ENCODE measurements at places on chromosomes 7 and 10.

- no peak for DNase-seq
Measured at GRCh38 chr7:158569858-158570323, 17.7 kb downstream of the PTPRN2 start.

DNA sequence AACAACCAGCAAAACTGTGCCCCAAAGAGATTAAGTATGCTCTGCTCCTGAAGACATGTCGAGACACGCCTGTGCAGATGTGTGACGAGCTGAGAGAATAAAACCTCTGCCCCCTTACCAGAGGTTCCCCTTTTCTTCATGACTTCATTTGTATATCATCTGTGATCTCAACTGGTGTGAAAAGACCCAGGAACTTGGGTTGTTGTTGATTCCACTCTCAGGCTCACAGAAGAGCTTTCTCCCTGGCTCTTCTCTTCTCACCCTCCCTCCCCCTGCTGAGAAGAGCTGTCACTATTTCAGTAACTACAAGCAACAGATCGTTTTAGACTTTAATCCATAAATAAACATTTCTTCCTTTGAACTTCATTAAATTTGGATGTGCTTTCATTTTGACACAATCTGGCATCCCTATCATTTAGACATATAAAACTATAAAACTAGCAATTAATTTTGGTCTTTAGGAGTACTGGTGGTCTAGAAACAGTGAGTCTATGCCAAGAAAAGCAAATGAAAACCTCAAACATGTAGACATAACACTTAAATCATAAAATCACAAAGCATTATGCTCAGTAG, 179.3 kb upstream of the FZD8 start:
- no peak for DNase-seq

DNA sequence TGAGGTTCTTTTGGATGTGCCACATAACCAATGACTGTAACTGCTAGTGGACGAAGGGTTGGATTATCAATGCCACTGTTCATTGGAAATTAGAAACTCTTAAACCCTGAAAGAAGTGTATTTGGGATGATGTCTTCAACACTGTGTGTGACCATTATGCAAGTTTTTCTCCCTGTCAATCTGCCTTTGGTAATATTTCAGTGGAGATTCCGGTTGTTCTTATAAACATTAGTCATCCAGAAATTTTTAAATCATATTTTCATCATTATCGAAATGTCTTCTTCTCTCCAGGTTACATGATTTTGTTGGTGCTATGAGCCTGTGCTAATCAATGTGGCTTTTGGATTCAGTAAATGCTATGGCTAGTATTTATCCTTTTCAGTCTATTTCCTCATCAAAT, 61.7 kb upstream of the KLF6 start:
- no peak for DNase-seq

GRCh38 chr10:43957267-43958070, 308.8 kb upstream of the ZNF32 start:
- no peak for DNase-seq

- DNase-seq, result no peak
Measured at GRCh38 chr7:51230324-51230625, 86.3 kb downstream of the COBL start.

- no peak for DNase-seq
Measured at GRCh38 chr7:99002827-99003212, 124.5 kb downstream of the TRRAP start.

- DNase-seq, result no peak
Measured at GRCh38 chr10:114720685-114721278, 62.7 kb upstream of the ABLIM1 start.

DNA sequence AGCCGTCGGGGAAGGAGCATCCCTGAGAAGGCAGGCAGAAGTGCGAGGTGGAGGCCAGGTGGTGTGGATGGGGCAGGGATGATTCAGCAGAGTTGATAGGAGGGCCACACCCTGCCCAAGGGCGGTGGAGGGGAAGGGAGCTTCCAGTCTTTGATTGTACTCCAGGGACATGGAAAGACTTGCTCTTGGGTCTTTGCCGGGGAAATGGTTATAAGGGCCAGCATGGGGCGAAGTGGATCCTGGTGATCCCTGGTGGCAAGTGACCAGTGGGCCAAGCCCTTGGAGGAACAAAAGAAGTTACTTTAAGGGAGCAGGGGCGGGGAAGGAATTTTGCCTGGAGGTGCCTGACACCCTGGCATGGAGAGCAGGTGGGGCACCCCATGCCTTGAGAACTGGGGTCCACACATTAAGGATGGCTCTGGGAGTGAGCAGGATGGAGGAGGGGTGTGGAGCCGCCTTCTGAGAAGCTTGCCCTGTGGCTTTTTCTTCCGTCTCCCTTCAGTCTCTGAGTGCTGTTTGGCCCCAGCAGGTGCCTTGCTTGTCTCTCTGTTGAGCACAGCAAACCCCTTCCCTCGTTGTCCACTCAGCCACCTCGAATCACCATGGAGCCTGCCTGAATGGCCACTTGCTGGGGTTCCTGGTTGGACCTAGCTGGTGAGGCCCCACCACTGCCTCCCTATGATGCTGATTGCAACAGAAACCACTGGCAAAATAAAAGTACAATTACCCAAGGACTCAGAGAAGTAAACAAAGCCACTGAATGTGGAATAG, 83.9 kb downstream of the RAMP3 start:
- no peak for DNase-seq

- DNase-seq, result no peak
Measured at GRCh38 chr10:34739915-34740314, 75.2 kb downstream of the PARD3 start.

Measured in SK-N-MC (cell line).